Right lobe of liver (tissue), 6 donors: ENCODE measurements at places on chromosomes 1 and 21. TPM values are rescaled to one million over a fixed set of nuclear protein-coding genes. Genes with fewer than 3 reads are reported as not detected.

DNA sequence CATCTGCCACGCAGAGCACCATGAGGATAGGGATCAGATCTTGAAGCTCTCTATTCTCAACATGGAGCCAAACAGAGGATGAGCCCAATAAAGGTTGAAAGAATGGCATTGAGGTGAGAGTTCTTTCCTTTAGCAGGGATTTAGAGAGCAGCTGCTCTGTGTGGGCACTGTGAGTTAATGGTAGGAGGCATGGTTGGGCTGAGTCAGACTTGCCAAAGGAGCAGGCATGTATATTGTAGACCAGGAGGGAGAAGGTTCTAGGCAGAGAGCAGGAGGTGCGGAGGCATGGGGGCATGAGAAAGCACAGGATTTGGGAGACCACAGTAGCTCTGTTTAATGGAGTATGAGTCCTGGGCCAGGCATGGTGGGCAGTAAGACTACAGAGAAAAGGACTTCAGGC, 32.0 kb downstream of the TMEM53 start:
- no peaks in the 10 kb centered on the region for H3K27me3 ChIP-seq
- no peaks in the 10 kb centered on the region for H3K4me1 ChIP-seq
- H3K36me3 ChIP-seq: peaks cover 2% of the 10 kb centered on the region
- DNase-seq: no peak
- no peak overlapping the region for H3K4me3 ChIP-seq
- H3K27ac ChIP-seq: no peak overlapping the region

FCRLB gene
- 0.32 TPM for total RNA-seq

- H3K4me3 ChIP-seq: no peak overlapping the region
- peaks cover 6% of the 10 kb centered on the region for H3K4me1 ChIP-seq
- H3K27me3 ChIP-seq: no peaks in the 10 kb centered on the region
These were observed 35.8 kb upstream of the CCN1 start for GRCh38 chr1:85544689-85545215.

DNA sequence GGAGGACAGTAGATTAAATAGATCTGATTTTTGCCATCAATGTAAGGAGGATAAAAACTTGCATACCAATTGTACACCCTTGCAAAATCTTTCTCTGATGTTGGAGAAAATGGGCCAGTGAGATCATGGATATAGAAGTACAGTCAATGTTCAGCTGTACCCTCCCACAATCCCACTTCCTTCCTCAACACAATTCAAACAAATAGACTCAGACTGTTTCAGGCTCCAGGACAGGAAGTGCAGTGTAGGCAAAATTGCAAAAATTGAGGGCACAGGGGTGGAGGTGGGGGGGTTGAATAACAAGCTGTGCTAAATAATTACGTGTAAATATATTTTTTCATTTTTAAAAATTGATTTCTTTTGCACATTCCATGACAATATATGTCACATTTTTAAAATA, 3.9 kb upstream of the IFI44 start:
- H3K4me1 ChIP-seq: no peaks in the 10 kb centered on the region
- no peaks in the 10 kb centered on the region for H3K36me3 ChIP-seq
- DNase-seq: no peak

- H3K4me1 ChIP-seq: no peaks in the 10 kb centered on the region
- no peak overlapping the region for H3K4me3 ChIP-seq
These were observed 75.4 kb downstream of the ABCA4 start for GRCh38 chr1:94045465-94046056.

DNA sequence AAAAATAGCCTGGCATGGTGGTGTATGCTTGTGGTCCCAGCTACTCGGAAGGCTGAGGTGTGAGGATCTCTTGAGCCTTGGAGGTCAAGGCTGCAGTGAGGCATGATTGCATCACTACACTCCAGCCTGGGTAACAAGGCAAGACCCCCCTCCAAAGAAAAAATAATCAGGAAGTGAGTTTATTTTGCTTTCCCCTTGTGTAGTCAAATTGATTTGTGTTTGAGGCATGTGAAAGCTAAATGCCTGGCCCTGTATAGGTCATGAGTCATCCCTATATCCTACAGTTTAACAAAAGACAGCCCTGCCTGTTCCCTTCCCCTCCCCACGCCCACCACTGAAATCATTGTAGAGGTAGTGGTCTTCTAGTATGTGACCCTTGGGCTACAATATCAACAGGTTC, 241.4 kb upstream of the JUN start:
- peaks cover 5% of the 10 kb centered on the region for H3K4me1 ChIP-seq
- no peaks in the 10 kb centered on the region for H3K36me3 ChIP-seq
- H3K27me3 ChIP-seq: no peaks in the 10 kb centered on the region
- DNase-seq: no peak

DNA sequence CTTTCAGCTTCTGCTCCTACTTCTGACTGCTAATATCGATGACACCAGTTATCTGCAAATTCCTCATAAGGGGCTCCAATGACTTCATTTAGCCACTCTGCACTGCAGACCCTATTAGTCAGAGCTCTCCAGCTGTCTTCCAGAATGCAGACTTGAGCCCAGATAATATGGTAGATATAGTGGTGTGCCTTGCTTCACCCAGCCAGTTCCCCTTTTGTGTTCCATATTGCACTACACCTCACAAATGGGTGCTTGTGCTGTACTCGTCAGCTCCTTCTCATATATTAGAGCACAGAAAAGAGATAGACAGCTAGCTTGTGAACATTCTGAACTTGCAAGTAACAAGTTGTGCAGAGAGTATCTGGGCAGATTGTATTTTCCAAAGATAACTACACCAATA, 23.7 kb upstream of the COG2 start:
- H3K4me1 ChIP-seq: no peaks in the 10 kb centered on the region
- H3K27me3 ChIP-seq: no peaks in the 10 kb centered on the region
- H3K27ac ChIP-seq: no peak overlapping the region
- no peak for DNase-seq
- no peak overlapping the region for H3K4me3 ChIP-seq

DNA sequence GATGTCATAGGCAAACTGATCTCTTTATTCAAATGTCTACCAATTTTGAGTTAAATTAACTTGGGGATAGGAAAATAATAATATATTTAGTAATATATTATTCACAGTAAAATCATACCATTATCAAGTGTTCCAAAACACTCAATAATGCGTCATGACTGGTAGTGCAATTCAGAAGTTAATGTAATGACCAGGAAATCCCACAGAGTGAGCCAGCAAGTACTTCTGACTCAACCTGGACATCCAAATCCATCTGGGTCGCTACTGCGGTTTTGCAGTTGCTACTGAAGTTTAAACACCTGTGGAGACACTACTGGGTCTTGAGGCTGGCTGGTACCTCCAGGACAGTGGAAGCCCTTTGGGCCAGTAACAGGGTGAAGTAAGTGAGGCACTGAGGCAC, 44.8 kb downstream of the DPYD start:
- no peak overlapping the region for H3K4me3 ChIP-seq
- DNase-seq: no peak
- H3K27me3 ChIP-seq: no peaks in the 10 kb centered on the region
- no peak overlapping the region for H3K27ac ChIP-seq
- peaks cover 4% of the 10 kb centered on the region for H3K36me3 ChIP-seq

DNA sequence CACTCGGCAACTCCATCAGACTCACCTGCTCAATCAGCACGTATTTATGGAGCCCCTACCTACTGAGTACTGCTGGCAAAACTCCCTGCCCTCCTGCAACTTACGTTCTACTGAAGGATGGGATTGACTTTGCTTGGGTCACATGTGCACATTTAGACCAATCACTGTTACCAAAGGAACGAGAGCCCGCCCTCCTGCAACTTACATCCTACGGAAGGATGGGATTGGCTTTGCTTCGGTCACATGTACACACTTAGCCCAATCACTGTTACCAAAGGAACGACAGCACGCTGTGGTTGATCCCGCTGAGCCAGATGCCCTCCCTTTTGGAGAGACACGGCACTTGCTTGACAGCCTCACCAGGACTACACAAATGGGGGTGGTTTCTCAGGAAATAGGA, 46.0 kb downstream of the UBIAD1 start:
- no peak overlapping the region for H3K4me3 ChIP-seq
- no peaks in the 10 kb centered on the region for H3K36me3 ChIP-seq
- no peak overlapping the region for H3K27ac ChIP-seq
- DNase-seq: no peak
- no peaks in the 10 kb centered on the region for H3K4me1 ChIP-seq

CXADR gene
- 35.0 TPM for total RNA-seq
